ENCODE measurements at places on chromosomes 4 and X.

- peak; percentile 58 for DNase-seq
These were observed 964 bp downstream of the VEGFC start for GRCh38 chr4:176791591-176792325.

GRCh38 chrX:130566028-130566683 is 164.4 kb downstream of the RBMX2 start:
- no peak for DNase-seq

GRCh38 chr4:31458813-31459212 is 738.6 kb downstream of the PCDH7 start:
- DNase-seq, result peak; percentile 51

DNA sequence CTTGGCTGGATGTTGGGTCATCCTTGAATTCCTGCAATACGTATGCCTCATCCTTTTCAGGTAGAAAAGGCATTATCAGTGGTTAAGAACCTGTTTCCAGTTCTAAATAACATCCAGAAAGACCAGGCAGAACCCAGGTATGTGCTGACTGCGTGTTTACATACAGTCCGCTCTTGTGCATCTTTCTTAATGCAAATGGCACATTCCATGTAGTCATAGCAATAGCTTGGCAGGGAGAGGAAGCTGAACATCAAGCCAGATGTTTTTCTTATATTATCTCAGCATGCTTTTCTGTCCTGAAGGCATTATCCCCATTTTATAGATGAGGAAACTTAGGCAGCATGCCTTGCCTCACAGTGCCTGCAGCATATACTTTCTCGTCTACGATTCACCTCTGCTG is 2.1 kb downstream of the DCLK2 start:
- DNase-seq, result no peak

GRCh38 chr4:83858131-83858530 is 322.2 kb downstream of the GPAT3 start:
- no peak for DNase-seq

GRCh38 chrX:127708155-127708554 is 344.0 kb downstream of the ACTRT1 start:
- no peak for DNase-seq

GRCh38 chr4:56755901-56756300 is 65.6 kb downstream of the SPINK2 start:
- no peak for DNase-seq

DNA sequence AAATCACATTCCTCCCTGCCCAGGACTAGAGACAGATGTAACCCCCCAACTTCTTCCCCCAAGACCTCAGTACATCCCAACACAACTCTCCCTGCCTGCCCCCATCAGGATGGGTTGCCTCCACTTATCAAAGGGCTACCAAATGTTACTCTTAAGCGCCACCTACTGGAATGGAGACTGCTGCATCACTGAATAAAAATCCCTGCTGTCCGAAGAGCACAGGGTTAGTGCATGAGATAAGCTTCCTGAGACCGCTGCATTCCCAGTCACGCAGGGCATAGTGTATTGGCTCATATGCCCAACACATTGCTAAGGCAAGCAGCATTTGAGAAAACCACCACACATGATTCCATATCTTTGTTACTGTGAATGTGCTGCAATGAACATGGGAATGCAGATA is 544.5 kb downstream of the PPP4R3C start:
- DNase-seq, result peak; percentile 2

GRCh38 chr4:82705928-82706300 is 92.7 kb downstream of the SCD5 start:
- no peak for DNase-seq

DNA sequence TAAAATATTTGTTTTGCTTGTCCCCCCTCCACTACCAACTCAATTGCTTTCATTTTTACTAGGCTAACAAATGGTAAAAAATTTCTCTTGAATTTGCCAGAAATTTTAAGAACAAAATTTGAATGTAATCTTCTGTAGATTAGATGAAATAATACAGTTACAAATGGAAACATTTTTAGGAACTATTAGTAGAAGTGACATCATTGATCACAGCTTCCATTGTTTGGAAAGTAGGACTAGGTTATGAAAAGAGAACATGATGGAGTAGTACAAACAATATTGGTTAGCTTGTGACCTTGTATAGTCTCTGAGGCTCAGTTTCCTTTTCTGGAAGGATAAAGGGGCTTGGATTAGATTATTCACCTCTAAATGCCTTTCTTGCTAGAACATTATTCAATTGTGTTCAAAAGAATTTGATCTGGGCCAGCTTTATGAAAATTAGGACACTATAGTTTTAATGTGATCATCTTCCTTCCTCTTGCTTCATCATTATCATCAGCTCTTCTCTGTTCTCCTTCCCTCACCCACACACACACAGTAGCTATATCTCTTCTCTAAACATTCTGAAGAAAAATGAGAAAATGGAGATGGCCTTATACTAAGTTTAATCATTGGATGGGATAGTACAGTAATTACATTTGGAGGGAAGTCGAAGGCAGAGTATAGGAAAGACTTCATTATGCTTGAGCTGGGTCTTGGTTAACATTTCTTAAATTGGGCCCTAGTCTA is 9.9 kb downstream of the MTMR1 start:
- no peak for DNase-seq

GRCh38 chr4:88244056-88244455 is 40.3 kb downstream of the PPM1K start:
- no peak for DNase-seq

DNA sequence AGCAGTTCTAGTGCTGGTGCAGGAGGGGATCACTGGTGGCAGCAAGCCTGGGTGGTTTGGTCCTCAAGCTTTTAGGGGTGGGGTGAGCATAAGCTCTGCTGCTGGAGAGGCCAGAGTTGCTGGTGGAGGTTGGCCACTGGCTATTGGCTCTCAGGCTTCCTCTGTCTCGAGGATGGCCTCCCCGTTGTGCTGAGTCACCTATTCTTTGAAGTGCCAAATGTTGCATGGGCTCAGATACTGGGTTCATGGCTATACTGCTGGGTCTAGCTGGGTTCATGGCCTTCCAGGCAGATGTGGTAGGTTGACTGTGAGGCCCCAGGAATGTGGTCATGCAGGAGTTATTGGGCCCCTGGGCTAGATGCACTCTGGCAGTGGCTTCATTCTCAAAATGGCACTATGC is 466.3 kb downstream of the NAF1 start:
- no peak for DNase-seq

GRCh38 chr4:159487284-159487747 is 384.4 kb downstream of the RAPGEF2 start:
- peak; percentile 74 for DNase-seq

DNA sequence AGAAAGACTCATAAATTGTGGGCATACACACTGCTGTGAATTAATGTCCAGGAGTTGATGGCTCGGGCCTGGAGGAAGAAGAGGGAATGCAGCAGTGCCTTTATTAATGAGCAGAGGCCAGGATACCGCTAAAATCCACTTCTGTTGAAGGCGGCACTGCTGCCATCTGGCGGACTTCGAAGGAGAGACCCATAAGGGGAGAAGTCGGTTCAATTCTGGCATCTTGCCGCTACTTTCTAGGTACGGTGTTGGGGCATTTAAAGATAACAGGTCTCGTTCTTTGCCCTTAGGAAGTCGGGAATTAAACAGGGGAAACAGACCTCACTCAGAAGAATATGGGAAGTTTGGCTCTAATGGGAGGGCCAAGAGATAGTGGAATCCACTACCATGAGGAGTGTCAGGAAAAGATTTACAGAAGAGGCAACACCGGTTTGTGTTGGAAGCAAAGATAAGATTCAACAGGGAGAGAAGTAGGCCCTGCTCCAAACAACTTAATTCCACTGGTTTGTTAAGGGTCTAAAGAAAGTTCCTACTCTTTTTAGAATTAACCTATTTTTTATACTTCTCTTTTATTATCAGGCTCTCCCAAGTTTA is 133.6 kb upstream of the GIMD1 start:
- peak; percentile 61 for DNase-seq

DNA sequence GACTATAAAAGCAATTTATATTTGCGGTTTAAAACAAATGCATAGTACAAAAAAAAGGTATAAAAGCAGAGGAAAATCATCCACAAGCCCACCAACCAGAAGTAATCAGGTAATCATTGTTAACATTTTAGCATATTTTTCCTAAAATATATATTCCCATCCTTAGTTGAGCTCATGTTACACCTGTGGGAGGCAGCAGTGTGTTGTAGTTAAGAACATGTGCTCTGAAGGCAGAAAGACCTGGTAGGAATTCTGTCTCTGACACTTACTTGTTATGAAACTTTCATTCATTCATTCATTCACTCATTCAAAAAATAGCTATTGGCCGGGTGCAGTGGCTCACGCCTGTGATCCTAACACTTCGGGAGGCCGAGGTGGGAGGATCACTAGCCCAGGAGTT is 15.4 kb upstream of the CDKL5 start:
- DNase-seq, result peak; percentile 15
